ENCODE measurements at places on chromosomes 11 and 22. TPM values are rescaled to one million over a fixed set of nuclear protein-coding genes. Genes with fewer than 3 reads are reported as not detected.

DNA sequence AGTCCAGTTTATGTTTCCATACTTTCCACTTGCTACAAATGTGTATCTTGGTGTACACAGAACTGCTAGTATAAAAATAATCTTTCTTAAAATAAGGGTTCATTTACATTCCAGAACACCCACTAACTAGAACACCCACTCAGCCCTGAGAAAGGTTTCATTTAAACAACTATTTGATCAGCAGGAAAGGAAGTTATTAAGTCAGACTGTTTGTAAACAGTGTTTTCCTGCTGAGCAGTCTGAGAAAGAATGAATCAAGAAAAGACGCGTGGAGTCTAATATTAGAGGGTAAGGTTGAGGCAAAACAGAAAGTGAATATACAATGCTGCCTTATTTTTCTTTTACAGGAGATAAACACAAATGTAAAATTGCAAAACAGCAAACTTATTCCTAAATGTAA is 32.7 kb downstream of the NARS2 start:
- DNase-seq: no peak

The WDR74 gene
- total RNA-seq: 24.5 TPM

- DNase-seq: peak; percentile 83
These were observed at the start of gene PRDM11 for GRCh38 chr11:45146072-45147016. TSS of gene PRDM11 (plus strand) at chr11:45146639. CDS start at chr11:45181767, 35,128 bp downstream.

GRCh38 chr22:38135133-38135706 is 24.7 kb upstream of the BAIAP2L2 start:
- no peak for DNase-seq

- DNase-seq: no peak
These were observed 73.7 kb upstream of the TSPAN18 start for GRCh38 chr11:44652901-44653644.

DNA sequence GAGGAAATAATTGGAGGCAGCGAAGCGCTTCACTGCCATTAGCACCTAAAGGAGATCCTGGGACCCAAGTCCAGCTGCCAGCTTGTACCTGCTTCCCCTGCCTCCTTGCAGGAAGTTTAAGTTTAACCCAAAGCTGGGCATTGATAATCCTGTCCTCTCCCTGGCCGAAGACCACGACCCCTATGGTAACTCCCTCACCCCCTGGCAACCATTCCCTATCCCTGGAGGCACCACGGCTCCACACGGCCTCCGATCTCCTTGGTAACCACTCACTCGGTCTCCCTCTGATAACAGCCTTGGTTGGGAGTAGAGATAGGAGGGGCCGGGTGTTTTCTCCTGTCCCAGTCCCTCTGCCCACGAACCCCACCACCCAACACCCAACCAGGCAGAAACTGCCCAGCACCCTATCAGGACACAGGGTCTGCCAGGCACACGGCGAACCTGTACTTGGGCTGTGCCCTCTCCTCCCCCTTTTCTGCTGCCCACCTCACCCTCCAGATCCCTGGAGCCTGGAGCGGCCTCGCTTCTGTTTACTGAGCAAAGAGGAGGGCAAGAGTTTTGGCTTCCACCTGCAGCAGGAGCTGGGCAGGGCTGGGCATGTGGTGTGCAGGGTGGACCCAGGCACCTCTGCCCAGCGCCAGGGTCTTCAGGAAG is 833 bp downstream of the NHERF4 start:
- DNase-seq: no peak

The PTPRCAP gene
- 1.9 TPM for total RNA-seq

Measured in heart left ventricle (tissue), 16 donors.